ENCODE measurements at places on chromosomes 11 and 22. TPM values are rescaled to one million over a fixed set of nuclear protein-coding genes. Genes with fewer than 3 reads are reported as not detected.

Gene LYVE1
- not detected for total RNA-seq

DNA sequence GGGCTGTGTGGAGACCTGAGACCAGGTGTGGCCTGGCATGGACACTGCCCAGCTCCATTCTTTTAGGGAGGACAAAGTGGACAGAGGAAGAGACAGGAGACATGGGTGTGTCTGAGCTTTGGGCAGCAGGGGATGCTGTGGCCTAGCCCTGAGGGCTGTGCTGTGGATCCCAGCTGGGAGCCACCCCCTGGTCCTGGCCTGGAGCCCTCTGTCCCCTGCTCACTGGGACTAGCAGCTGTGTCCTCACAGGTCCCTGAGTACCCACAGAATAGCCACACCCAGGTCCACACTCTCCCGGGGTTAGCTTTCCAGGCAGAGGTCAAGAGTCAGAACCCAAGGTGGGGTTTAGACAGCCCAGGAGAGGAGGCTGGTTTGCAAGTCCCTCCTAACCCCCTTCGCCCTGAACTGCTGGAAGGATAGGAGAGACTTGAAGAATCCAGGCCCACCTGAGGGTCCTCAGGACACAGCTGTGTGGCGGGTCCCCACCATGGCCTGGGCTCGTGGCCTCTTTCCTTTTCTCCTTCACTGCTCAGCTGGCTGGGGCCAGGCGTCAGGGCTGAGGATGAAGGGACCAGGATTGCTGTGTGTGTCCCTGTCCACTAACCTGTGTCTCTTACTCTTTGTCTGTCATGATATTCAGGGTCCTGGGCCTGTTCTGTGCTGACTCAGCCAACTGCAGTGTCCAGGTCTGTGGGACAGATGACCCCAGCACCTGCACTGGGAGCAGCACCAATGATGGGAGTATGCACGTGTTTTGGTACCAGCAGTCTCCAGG is 78.5 kb upstream of the VPREB1 start:
- no peak overlapping the region for H3K27ac ChIP-seq
- H3K4me3 ChIP-seq: no peak overlapping the region
- no peaks in the 10 kb centered on the region for H3K36me3 ChIP-seq
- peaks cover 10% of the 10 kb centered on the region for H3K27me3 ChIP-seq
- peaks cover 14% of the 10 kb centered on the region for H3K4me1 ChIP-seq
- DNase-seq: no peak

Gene NXPE2
- not detected for total RNA-seq

DNA sequence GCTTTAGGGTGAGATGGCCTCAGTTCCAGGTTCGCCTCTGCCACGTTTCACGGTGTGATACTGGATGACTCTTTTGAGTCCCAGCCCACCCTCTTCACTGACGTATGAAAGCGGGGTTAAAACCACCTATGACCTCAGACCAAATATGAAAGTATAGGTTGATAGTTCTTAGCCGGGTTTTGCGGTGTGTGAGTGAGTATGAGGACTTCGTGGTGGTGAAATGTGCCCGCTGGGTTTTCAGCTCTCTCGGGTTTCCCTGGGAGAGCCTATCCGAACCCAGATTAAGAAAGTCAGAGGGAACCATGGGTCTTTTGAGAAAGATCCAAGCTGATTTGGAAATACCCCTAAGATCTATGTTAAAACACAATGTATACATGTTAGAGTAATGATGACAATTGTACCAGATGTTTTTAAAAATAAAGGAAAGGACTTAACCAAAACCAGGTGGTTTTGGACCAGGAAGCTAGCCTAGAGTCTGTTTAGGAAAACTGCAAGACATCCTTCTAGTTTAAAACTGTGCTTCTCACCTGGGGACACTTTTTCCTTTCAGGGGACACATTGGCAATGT is 25.8 kb upstream of the ST3GAL4 start:
- no peak overlapping the region for H3K4me3 ChIP-seq
- no peaks in the 10 kb centered on the region for H3K27me3 ChIP-seq
- peak; percentile 23 for DNase-seq
- H3K27ac ChIP-seq: no peak overlapping the region

Gene ELMOD1
- total RNA-seq: 0.12 TPM

GRCh38 chr11:1943576-1943975 is 3.6 kb upstream of the MRPL23 start:
- no peak overlapping the region for H3K4me3 ChIP-seq
- H3K27me3 ChIP-seq: no peaks in the 10 kb centered on the region
- H3K27ac ChIP-seq: no peak overlapping the region
- peaks cover 4% of the 10 kb centered on the region for H3K4me1 ChIP-seq
- DNase-seq: no peak

DNA sequence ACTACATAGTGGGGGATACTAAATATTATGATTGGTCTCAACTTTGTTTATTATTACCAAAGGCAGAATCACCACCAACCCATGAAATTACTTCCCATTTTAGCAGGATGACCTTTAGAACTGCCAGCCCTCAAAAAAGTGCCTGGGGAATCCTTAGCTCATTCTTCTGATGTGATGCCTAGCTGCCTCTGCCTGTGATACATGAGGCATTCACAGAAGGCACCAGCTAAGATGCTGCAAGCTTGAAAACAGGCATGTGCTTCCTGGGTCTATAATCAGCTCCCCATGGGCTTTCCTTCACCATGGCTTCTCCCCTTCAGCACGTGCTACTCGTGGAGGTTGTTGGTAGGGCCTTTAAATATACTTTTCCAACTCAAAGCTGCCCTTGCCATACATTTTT is 50.4 kb upstream of the ARHGAP20 start:
- H3K36me3 ChIP-seq: no peaks in the 10 kb centered on the region
- DNase-seq: no peak
- no peak overlapping the region for H3K4me3 ChIP-seq
- H3K27ac ChIP-seq: no peak overlapping the region
- peaks cover 1% of the 10 kb centered on the region for H3K27me3 ChIP-seq

Gene CRYBB2
- total RNA-seq: not detected

- H3K4me3 ChIP-seq: no peak overlapping the region
- no peaks in the 10 kb centered on the region for H3K4me1 ChIP-seq
- no peak overlapping the region for H3K27ac ChIP-seq
- no peak for DNase-seq
Observed at GRCh38 chr22:43236411-43237166, 49.7 kb upstream of the TTLL12 start.

DNA sequence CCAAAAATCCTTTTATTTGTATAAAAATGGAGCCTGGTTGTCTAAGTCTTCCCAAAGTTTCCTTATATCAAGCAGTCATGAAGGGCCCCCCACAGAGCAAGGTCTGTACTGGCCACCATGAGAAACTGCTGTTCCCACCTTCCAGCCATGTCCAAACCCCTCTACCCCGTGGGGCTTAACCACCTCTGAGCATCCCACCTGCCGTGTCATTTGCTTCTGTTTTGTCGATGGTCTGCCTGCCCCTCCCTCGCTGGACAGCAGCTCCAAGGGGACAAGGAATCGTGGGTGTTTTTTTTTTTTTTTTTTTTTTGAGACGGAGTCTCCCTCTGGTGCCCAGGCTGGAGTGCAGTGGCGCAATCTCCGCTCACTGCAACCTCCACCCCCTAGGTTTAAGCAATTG is 11.1 kb upstream of the ANO1 start:
- peaks cover 35% of the 10 kb centered on the region for H3K27me3 ChIP-seq
- H3K36me3 ChIP-seq: no peaks in the 10 kb centered on the region
- no peak for DNase-seq
- no peak overlapping the region for H3K27ac ChIP-seq
- H3K4me1 ChIP-seq: no peaks in the 10 kb centered on the region
- H3K4me3 ChIP-seq: no peak overlapping the region

- H3K36me3 ChIP-seq: peaks cover 10% of the 10 kb centered on the region
- no peak for DNase-seq
- H3K4me3 ChIP-seq: no peak overlapping the region
- H3K27me3 ChIP-seq: no peaks in the 10 kb centered on the region
- H3K27ac ChIP-seq: no peak overlapping the region
Observed at GRCh38 chr11:65870706-65871681, 1.6 kb downstream of the EFEMP2 start.

- H3K4me1 ChIP-seq: peaks cover 18% of the 10 kb centered on the region
- no peak overlapping the region for H3K27ac ChIP-seq
- H3K36me3 ChIP-seq: peaks cover 37% of the 10 kb centered on the region
- H3K27me3 ChIP-seq: no peaks in the 10 kb centered on the region
- H3K4me3 ChIP-seq: no peak overlapping the region
- DNase-seq: no peak
Observed at GRCh38 chr11:2940921-2941821, 12.0 kb upstream of the PHLDA2 start.

DNA sequence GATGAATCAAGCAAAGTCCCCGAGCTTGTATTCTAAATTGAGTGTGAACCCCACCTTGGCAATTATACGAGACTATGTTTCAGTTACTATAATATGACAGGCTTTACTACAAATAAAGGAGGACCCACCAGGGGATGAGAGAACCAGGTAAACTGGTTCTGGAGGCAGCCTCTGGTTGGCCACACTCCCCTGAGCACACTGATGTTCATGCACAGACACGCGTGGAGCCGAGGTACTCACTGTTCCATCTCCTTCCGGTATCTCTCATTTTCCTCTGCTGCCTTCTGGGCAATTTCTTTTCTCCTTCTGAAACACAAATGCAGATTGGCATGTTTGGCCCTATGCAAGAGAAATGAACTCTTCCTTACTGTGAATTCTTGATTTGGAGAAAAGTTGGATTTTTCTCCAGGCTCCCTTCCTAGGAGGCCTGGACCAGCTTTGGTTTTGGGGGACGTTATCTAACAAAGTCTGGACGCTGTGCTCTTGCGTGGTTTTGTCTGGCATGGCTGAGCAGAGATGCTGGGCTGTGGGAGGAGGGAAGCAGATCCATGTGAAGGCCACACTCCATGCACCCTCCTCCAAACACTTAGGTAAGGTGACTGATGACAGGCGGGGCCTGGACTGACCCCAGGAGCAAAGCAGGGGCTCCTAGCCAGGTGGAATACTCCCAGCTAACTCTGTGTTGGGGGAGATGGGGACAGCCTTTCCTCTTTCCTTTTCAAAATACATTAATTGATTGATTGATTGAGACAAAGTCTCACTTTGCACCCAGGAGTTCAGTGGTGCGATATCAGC is 22.9 kb downstream of the USH1C start:
- peaks cover 5% of the 10 kb centered on the region for H3K27me3 ChIP-seq
- H3K27ac ChIP-seq: no peak overlapping the region
- H3K36me3 ChIP-seq: no peaks in the 10 kb centered on the region
- H3K4me3 ChIP-seq: no peak overlapping the region
- no peak for DNase-seq

Gene TREH
- total RNA-seq: not detected

DNA sequence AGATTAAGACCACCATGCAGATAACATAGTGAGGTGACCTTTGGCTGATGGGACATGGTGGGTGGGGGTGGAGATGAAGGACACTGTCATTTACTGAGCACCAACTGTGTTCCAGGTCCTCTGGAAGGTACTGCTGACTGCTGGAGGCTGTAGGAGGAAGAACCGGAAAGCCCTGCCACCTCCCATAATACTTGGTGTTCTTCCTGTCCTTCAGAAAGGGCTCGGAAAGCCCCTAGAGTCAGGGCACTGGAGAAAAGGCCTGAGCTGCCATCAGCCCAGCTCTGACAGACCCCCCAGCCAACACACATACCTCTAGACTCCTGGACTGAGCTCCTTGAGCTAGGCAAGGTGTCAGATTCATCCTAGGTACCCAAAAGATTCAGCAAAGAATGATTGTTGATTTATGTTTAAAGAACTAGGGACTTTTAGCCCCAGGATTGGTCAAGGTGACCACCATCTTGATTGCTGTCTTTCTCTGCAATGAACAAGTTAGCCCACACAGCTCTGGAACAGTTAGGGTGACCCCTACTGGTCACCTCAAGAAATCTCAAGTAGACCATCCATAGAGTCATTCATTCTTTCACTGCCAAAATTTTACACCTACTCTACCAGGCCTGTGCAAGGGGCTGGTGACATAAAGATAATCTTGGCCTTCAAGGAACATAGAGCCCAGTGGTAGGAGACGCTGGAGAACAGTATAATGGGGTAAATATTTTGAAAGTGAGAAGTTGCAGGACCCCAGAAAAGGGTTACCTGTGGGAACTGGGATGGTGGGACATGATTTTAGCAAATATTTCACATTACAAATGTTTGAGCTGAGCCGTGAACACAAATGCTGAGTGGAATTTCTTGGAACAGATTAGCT is 39.4 kb downstream of the IRAG1 start:
- H3K27me3 ChIP-seq: no peaks in the 10 kb centered on the region
- no peak overlapping the region for H3K27ac ChIP-seq
- H3K4me3 ChIP-seq: no peak overlapping the region
- no peaks in the 10 kb centered on the region for H3K36me3 ChIP-seq

Gene DUSP8
- 1.6 TPM for total RNA-seq

- DNase-seq: peak; percentile 42
- no peaks in the 10 kb centered on the region for H3K36me3 ChIP-seq
- H3K27ac ChIP-seq: peak overlapping the region; percentile 94
- H3K4me3 ChIP-seq: peak overlapping the region; percentile 57
Observed at GRCh38 chr22:46660604-46661201, 40.5 kb downstream of the GRAMD4 start.

- DNase-seq: no peak
- H3K4me1 ChIP-seq: peaks cover 2% of the 10 kb centered on the region
- H3K4me3 ChIP-seq: no peak overlapping the region
Observed at GRCh38 chr11:60498399-60498798, 5.8 kb downstream of the MS4A12 start.

DNA sequence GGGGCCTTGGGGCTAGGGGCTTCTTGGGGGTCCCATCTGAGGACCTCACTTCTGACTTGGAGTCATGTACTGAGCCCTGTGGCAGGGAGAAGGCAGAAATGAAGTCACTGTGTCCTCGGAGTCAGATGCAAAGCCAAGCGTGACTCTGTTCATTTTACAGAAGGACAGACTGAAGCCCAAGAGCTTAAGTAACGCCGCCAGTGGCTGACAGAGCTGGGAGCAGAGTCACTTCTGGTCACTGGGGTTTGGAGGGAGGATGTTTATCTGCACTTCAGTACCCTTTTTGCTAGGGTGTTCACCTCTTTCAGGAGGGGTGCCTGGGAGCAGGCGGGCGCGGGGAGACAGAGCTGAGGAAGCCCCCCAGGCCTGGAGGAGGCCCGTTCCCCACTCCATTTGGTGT is 10.7 kb downstream of the CD6 start:
- peaks cover 90% of the 10 kb centered on the region for H3K4me1 ChIP-seq
- DNase-seq: peak; percentile 75
- H3K36me3 ChIP-seq: peaks cover 82% of the 10 kb centered on the region
- H3K4me3 ChIP-seq: peak overlapping the region; percentile 84

Gene OR10S1
- total RNA-seq: not detected

GRCh38 chr11:4560467-4560866 is 15.5 kb downstream of the OR52M1 start:
- DNase-seq: no peak
- H3K4me1 ChIP-seq: no peaks in the 10 kb centered on the region
- H3K36me3 ChIP-seq: no peaks in the 10 kb centered on the region
- no peak overlapping the region for H3K27ac ChIP-seq
- H3K4me3 ChIP-seq: no peak overlapping the region

Gene FDXACB1
- total RNA-seq: 5.2 TPM

DNA sequence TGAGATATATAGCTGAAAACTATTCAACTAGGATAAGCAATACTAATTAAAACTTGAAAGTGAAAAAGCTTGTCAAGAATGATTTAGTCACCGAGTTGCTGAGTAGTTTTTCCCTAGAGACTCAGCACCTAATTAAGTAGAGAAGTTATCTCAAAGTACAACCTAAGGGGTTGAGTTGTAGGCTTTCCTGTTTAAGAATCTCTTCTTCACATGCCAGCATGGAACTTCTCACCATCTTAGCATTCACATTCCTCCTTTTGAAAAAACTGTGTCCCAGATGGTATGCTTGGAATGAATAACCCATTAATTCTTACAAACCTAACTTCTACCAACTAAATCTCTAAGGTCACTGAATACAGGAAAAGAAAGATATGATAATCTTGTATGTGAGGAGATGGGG is 303.3 kb upstream of the ZC3H12C start:
- H3K4me1 ChIP-seq: no peaks in the 10 kb centered on the region
- DNase-seq: no peak
- H3K4me3 ChIP-seq: no peak overlapping the region
- no peaks in the 10 kb centered on the region for H3K27me3 ChIP-seq
- H3K27ac ChIP-seq: no peak overlapping the region

Measured in activated CD4-positive, alpha-beta memory T cell treated with anti-CD3 and anti-CD28 coated beads for 36 hours (primary cell).